DMS79 (cell line): ENCODE measurements at places on chromosomes 2 and 18.

DNA sequence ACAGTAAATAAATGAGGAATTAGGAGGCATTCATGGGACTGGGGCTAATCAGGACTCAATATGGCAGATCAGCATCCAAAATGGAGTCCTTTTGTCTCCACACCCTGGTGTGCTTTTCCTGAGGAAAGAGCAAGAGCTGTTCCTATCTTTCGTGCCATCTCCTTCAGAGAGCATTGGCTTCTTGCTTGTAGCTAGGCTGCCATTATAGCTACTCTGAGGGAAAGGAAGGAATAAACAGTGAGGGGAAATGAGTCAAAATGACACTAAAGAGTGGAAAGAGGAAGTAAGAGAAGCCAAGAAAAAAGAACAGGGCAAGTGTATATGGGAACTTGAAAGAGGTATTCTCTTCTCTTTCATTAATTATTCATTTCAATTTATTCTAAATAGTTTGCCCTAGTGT, 8.4 kb upstream of the NMI start:
- no peak for DNase-seq

- no peak for DNase-seq
Observed at GRCh38 chr2:42371611-42372473, 10.8 kb upstream of the COX7A2L start.

DNA sequence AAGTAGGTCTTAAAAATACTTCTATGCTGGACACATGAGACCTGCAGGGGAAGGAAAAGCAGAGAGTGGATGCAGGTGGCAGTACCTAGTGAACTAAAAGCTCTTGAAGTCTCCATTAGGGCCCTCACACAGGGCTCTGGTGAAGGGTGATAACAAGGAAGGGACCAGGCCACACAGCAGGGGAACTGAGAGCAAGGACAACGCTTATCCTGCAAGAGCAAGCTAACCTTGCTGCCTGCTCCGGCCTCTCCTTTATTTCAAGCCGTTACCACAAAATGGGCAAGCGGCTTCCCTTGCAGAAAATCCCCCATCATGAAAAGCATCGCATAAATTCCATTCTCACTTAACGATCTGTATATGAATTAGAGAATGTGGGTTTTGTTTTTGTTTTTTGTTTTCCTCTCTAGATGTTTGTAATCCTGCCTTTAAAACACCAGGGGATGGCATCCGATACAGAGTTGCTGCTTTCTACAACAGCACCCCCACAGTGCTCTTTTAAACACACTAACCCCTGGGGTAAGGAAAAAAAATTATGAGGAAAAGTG, 64.5 kb downstream of the CACNB4 start:
- DNase-seq, result no peak

DNA sequence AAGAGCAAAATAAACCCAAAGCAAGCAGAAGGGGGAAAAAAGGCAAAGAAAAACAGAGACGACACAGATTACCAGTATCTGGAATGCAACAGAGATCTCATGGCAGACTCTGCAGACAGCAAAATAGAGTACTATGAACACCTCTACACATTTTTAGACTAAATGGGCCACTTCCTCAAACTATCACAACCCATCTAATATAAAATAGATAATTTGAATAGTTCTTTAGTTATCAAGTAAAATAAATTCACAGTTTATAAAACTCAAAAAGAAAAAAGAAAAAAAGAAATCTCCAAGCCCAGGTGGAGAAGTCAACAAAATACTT, 16.6 kb downstream of the SESTD1 start:
- no peak for DNase-seq

DNA sequence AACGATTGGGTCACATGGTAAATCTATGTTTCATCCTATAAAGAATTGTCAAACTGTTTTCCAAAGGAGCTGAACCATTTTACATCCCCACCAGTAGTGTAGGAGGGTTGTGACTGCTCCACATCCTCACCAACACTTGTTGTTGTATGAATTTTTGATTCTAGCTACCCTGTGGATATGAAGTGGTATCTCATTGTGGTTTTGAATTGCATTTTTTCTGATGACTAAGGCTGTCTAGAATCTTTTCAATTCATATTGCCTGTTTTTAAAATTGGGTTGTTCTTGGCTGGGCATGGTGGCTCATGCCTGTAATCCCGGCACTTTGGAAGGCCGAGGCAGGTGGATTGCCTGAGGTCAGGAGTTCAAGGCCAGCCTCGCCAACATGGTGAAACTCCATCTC, 44.5 kb downstream of the TXNL1 start:
- DNase-seq, result no peak

- no peak for DNase-seq
Observed at GRCh38 chr2:192571636-192572035, 376.9 kb upstream of the TMEFF2 start.

DNA sequence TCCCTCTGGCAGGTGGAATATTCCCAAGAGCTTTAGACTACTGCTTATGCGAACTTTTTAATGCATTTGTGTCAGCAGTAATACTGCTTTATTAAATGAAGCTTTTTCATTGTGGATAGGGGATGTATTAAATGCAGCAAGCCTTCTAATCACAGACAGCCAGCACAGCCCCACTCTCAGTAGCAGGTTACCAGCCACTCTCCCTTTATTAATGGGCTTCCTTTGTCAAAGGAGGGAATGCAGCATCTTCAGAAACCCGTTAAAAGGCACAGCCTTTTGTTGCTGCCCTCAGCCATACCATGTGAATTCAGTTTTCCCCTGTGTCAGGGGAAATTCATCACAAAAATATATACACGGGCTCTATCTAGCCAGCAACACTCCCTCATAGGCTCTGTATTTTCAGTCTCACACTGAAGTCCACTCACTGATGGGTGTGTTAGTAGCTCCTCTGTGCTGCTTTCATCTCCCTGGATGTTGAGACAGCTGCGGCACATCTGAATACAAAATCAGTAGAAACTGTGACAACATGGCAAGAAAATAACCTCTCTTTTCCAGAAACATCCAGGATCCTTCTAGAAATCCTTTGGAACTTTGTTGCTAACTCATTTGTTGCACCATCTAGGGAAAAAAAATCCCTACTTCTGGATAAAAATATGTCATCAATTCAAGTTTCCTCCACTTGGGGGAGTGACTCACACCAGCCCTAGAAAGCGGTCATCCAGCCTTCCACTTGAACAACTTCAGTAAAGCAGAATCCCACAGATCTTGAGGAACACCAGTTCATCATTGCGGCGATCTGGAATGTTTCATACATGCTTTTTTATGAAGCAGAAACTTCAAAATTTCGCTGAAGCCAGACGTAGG, 48.4 kb downstream of the LRRTM1 start:
- DNase-seq, result no peak

DNA sequence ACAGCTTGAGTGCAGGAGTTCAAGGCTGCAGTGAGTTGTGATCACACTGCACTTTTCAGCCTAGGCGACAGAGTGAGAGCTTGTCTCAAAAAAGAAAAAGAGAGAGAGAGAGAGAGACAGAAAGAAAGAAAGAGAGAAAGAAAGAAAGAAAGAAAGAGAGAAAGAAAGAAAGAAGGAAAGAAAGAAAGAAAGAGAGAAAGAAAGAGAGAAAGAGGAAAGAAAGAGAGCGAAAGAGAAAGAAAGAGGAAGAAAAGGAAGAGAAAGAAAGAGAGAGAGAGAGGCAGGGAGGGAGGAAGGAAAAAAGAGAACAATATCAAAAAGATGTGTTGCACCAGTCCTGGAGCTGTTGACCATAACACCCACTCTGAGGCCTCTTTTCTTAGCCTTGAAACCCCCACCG, 89.8 kb upstream of the MBOAT2 start:
- no peak for DNase-seq

DNA sequence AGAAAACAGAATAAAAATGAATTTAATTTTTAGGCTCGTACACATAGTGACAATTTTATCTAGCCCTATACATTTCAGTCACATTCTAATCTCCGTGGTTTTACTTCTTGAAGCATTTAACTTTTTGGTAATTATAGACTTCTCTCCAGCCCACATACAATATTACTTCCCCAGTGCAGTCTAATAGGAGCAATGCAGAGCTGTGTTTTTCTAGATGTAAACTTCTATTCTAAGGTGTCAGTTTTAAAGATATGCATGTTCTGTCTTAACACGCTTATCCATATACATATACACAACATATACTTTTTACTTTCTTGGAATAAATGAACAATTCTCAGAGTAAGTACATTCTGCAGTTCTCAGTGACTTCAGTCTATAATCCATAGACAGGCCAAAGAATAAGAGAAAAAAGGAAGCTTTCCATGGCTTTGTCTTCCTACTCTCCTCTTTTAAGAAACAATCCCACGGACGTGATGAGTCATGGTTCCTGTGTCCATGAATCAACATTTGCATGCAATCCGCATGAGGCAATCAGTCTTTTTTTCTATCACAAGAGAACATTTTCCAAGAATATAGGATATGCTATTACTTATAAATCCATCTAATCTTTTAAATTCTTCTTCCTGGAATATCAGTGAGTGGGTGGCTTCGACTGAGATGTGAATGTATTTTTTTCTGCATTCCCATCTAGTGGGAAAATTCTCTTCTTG, 42.8 kb downstream of the CCDC102B start:
- no peak for DNase-seq
